Stimulated activated CD4-positive, alpha-beta T cell treated with anti-CD3 and anti-CD28 coated beads, TNF-alpha, amount 100 ng/mL, for 1 hour (primary cell): ENCODE measurements at places on chromosomes 2 and 18.

DNA sequence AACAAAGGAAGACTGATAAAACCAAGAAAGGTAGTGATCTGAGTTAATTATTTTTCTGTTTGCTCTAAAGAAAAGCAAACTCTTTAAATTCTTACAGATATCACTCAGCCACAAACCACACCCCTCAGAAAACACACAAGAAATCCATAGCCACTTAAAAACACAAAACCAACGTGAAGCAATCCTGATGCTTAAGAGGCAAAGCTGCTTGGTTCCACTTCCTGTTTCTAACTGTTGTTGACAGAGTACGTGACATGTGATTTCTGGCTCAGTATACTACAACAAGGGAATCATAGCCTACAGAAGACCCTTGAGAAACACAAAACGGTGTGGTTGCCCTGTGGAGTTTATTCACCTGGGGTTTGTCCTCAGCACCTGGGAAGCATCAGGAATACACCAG, 240.9 kb upstream of the APCDD1 start:
- no peak for DNase-seq

- DNase-seq: no peak
Observed at GRCh38 chr18:22964116-22964515, 31.0 kb downstream of the RBBP8 start.

DNA sequence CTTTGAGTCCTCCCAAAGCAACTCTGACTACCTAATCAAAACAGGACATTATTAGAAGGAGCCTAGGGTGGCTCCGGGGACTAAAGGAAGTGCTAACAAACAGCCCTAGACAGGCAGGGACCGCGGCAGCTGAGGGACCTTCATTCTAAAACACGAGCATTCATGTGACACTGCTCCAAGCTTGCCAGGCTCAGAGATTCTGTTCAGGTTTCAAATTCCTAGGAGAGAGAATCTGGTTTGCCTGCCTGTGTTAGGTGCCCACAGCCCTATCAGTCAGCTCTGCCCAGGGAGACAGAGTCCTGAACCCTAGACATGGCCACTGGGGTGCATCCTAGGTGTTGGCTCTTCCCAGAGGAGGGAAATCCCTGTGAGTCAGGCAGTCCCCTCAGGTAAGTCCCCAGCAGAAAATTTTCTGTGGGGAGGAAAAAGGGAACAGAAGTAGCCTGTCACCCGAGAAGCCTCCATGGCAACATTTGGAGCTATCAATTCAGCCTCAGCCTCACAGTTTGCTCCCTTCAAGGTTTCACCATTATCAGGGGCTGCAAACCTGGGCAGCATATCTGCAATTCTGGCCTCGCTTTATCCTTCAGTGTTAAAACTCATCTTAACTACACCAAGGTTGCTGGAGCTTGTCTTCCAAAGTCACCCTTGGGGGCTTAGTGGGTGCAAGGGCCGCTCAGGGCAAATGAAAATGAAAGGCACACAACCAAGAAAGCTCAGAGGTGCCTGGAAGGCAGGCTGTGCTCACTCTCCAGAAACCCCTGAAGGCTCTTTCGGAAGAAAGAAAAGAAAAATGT, 28.6 kb downstream of the PCBP1 start:
- DNase-seq: no peak

GRCh38 chr2:164014068-164014731, 278.4 kb upstream of the FIGN start:
- no peak for DNase-seq

- DNase-seq: no peak
Observed at GRCh38 chr18:42576124-42576523, 539.4 kb downstream of the RIT2 start.
